NB4 (cell line): ENCODE measurements at places on chromosomes 13 and 19.

DNA sequence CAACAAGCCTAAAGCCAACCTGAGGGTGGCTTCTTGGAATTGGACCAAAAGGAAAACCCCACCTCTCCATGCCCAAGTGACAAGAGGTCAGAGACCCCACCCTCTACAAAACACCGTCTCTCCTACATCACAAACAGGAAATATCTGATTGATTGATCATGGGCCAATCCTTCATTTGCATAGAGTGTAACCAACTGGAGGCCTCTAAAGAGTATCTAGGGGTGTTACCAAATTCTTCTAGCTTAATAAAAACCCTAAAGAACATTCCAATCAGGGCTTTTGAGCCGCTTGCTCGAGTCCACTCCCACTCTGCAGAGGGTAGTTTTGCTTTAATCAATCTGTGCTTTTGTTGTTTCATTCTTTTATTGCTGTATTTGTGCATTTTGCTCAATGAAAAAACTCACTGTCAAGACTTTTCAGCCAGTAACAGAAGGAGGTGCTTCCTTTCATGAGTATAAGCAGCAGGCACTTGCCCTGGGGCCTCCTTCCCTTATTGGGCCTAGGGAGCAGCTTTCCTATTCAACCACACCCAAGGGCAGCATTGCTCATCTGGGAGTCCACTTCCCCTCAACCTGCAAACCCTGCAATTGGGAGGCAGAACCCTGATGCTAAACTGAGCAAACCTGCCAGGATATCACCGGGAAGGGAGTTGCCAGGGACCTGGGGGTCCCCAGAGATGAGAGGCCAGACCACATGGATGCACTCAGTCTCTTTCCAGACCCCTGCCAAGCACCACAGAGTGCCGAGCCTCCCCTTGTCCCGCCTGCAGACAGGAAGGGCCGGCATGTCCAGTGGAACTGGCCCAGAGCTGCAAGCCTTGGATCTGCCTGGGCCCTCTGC lies 154.3 kb upstream of the VSTM2B start:
- DNase-seq: no peak

DNA sequence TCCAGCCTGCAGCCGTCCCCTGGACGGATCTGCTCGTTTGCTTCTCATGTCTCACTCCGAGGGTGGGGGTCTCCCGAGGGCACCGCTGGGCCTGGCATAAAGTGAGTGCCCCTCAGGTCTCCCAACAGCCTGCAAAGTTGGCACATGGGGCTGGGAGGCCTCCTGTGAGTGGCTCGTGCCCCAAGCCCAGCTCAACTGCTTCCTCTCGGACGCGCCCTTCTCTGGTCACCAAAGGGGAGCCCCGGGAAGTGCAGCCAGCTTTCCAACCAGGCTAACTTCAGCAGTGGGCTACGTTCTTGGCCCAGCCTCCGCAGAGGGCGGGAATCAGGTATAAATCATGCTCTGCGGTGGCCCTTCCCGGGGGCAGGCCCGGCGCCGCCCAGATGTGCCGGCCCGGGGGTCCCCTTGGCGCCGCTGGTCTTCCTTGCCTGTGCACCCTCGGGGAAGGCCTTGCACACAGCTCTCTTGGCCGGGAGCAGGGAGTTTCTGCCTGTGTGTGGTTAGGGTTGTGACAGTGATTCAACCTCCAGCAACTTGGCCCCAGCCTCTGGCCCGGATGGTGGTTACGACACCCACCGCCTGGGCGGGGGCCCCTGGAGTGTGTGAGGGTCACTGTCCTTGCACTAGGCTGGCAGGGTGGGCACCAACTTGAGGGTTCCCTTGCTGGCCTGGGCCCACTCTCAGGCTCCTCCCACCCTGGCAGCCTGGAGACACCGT lies 20.7 kb downstream of the CEBPG start:
- peak; percentile 83 for DNase-seq

- DNase-seq: no peak
These were observed 114.3 kb downstream of the TEX26 start for GRCh38 chr13:31046711-31047279.

DNA sequence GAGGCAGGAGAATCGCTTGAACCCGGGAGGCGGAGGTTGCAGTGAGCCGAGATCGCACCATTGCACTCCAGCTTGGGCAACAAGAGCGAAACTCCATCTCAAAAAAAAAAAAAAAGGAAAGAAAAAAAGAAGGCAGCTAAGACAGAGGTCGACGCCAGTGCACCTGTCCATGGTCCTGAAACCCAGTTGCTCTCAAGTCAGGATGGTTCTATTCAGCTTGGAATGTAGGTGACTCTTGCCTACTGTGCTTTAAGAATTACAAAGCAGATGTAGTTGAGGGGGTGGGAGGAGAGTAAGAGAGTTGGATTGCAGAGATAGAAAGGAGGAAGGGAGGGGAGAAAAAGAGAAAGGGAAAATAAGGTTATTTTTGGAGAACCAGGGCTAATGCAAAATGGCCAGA lies 18.7 kb downstream of the CACNG7 start:
- peak; percentile 64 for DNase-seq

GRCh38 chr13:72198967-72199560 lies 332.1 kb upstream of the DACH1 start:
- DNase-seq: no peak

DNA sequence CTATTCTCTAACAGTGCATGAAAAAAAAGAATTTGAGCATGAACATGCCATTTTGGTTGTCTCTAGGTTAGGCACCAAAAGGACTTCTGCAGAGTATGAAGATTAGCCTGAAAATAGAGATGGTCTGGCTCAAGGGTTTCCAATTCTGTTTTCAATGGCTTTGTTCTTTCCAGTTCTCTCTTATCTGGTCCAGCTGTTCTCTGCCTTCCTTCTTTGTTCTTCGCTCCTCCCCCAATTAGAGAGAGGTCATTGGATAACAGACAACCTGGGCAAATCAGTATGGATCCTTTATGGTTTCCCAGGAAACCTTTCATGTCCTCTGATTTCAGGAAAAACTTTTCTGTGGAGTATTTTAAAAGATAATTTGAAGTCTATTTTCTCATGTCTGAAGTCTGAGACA lies 623.4 kb downstream of the PCDH17 start:
- DNase-seq: no peak

DNA sequence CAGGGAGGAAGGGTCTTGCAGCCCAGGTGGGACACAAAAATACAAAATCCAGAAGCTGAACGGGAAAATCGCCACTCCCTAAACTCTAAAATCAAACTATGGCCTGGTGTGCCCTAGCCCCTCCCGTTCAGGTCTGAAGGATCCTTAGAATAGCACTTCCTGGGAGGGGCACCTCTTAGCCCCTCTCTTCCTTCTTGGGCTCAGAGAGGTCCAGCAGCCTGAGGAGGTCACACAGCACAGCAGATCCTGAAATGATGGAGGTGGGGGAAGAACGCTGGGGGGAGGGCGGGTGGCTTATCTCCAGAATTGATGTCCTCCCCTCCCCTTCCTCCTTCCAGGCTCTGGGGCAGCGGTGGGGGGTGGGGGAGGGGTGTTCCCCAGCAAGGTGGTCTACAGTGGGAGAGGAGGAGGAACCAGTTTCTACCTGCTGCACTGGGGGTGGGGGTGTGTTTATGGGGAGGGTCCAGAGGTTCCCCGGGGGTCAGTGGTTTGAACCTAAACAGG lies 1.9 kb downstream of the DIRAS1 start:
- DNase-seq: no peak

GRCh38 chr13:37648609-37649008 lies 50.0 kb upstream of the POSTN start:
- no peak for DNase-seq

- DNase-seq: no peak
These were observed 5.1 kb downstream of the ZNF599 start for GRCh38 chr19:34767951-34768350.

GRCh38 chr19:42207767-42208271 lies 9.7 kb downstream of the DEDD2 start:
- DNase-seq: peak; percentile 87

GRCh38 chr19:33502521-33502920 lies 19.1 kb downstream of the PEPD start:
- DNase-seq: no peak

- DNase-seq: peak; percentile 90
These were observed 21.9 kb upstream of the CPB2 start for GRCh38 chr13:46126552-46127357.
